SHP77 treated with DMSO at 0.1 percent for 48 hours (cell line): ENCODE measurements at places on chromosomes 1 and 21.

DNA sequence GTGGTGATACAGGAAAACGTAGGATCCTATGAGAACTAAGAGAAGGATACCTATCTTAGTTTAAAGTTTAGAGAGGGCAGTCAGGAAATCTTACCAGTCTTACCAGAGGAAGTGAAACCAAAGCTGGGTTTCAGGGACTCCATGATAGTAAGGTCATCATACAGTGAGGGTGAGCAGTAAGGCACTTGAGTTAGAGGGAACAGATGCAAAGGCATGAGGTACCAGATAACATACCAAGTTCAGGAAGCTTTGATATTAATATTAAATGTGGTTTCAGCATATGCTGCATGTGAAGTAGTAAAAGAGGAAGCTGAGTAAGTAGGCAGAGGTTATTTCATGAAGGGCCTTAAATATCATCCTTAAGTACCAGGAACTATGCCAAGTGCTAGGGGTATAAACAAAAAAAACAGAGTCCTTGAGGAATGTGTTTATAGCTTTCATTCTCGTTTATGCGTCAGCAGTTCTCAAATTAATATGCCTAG, 16.9 kb downstream of the ATG4C start:
- DNase-seq, result no peak

GRCh38 chr1:37485902-37486679, 11.7 kb downstream of the ZC3H12A start:
- DNase-seq, result no peak

GRCh38 chr1:116372191-116372590, 853 bp upstream of the ATP1A1 start:
- DNase-seq, result no peak

GRCh38 chr1:156421062-156421938, 52.3 kb downstream of the RHBG start:
- DNase-seq, result peak; percentile 92

GRCh38 chr1:113146242-113147072, 73.5 kb downstream of the LRIG2 start:
- no peak for DNase-seq

DNA sequence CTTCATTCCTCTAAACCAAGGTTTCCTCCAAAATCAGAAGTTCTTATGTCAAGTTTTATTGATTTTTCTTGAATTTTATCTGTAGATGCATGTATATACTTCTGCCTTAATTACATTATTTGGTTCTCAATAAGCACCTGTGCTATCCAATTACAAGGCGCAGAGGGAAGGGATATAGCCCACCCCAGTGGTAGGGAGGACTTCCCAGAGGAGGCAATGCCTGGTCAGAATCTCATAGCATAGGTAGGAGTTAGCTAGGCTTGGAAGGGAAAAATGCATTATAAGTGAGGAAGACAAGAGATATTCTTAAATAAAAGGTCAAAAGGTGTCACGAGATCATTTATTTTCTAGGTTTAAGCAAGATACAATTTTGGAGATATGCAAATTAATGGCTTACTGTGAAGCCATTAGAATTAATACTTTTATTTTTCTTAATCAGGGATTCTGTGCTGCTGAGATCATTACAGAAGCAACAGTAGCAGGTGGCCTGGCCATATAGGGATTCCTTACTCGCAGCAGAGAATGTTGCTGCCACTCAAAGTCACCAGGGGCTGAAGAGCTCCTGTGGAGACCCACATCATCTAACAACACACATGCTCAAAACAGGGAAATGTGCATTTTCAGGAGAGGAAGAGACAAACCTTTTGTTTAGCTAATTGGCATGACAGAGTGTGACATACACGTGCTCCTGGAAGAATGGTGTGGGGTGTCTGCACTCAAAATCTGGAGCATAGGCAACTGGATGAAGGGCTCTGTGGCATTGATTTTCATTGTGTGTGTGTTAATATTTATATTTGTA, 178.3 kb downstream of the ATG4C start:
- no peak for DNase-seq

- DNase-seq, result no peak
Observed at GRCh38 chr1:225857256-225857655, 24.9 kb downstream of the TMEM63A start.

- DNase-seq, result no peak
Observed at GRCh38 chr1:207845109-207845508, 65.8 kb downstream of the CD34 start.

DNA sequence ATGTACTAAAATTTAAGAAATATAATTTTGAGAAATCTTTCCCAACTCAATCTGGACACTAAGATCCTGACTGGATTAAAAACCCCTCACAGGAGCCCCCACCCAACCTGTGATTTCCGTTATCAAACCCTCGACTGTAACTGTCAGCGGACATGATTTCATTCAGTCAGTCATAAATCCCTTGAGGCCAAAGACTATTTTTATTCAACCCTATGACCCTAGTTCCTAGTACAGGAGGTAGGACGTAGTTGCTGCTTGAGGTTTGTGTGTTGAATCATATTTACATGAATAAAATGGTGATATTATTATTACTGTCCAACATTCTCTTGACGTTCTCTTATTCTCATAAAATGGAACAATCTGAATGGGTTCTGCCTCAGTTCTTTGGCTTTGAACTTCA, 73.1 kb upstream of the DYNLT5 start:
- DNase-seq, result no peak

DNA sequence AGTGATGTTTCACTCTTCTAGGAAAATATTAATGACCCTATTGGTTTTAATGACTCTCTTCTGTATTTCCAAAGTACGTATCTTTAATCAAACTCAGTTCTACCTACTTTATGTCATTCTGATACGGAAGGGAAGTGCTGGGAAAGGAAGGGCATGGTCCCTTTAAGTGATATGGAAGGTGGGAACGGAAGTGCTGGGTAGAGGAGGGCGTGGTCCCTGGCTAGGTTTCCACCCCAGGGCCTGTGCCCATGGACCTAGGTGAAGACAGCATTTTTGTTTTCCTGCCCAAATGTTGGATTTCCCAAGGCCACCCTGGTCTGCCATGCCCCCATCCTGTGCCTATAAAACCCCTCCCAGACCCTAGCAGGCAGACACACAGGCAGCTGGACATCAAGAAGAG, 24.0 kb downstream of the RGS4 start:
- DNase-seq, result no peak

GRCh38 chr1:119366424-119366823, 2.2 kb upstream of the HAO2 start:
- DNase-seq, result no peak

GRCh38 chr1:7070389-7071029, 285.3 kb downstream of the CAMTA1 start:
- peak; percentile 17 for DNase-seq
